ENCODE measurements at places on chromosomes 16 and 17. TPM values are rescaled to one million over a fixed set of nuclear protein-coding genes. Genes with fewer than 3 reads are reported as not detected.

DNA sequence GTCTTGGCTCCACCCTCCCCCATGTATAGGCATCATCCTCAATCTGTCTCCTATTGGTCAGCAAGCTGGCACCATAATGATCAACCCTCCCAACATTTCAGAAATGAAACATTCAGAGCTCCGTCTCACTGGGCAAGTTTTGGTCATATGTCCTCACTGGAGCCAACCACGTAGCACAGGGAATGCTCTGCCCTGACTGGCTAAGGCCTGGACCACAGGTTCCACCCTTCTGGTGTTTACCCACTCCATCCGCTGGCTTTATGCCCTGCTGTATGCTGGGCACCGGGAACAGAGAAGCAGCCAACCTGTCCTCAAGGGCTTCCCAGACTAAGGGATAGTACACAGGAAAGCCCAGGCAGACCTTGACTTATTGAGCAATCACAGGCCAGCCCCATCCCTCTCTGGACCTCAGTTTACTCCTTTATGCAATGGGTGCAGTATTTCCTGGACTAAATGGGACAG, 20.5 kb downstream of the MYO15A start:
- DNase-seq: no peak

DNA sequence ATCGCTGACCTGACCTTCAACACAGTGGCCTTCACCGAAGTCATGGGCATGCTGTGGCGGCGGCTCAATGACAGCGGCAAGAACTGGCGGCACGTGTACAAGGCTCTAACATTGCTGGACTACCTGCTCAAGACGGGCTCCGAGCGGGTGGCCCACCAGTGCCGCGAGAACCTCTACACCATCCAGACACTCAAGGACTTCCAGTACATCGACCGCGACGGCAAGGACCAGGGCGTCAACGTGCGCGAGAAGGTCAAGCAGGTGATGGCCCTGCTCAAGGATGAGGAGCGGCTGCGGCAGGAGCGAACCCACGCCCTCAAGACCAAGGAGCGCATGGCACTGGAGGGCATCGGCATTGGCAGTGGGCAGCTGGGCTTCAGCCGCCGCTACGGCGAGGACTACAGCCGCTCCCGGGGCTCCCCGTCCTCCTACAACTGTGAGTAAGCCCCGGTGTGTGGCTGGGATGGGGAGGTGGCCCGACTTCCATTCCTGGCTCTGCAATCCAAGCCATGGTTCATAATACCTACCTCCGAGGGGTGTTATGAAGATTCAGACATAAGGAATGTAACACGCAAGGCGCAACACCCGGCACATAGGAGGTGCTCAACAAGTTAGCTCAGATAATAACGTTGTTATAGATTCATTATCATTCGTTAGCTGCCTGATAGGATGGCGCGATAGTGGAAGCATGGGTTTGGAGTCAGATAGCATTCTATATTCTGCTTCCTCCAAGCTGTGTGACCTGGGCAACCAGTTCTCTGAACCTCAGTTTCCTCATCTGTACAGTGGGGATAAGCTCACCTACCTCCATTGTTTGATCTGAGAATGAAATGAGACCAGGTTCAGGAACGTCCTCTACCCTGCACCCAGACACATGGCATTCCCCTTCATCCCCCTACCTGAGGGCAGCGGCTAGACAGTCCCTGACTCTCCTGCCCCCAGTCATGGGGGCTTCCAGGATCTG, 4.4 kb downstream of the EPN3 start:
- no peak for DNase-seq

- peak; percentile 60 for DNase-seq
Observed at GRCh38 chr16:70747703-70748631, 53.0 kb downstream of the VAC14 start.

DNA sequence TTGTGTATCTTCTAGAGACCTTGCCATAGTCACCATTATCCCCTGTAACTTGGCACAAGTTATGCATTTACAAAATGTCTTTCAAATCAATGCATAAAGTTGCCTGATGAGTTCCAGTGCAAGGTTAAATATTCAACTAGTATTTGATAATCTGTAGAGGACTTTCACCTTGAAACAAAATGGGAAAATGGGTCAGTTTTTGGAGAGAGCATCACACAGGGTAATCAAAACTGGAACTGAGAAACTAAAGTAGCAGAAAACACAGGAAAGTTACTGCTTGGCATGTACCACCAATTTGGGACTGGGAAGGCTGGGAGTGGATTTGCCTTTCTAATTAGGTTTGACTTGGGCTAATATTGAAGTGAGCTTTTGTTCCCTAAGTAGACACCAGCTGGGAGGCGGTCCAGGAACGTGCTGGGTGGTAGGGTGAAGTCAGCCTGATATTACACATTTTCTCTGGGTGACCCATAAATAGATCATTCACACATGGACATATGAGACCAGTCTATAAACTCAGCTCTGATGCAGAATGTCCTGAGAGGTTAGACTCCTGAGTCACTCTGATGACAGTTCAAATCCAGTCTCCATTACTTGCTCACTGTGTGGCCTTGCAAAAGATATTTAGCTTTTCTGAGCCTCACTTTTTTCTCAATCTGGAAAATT, 152.3 kb downstream of the PCTP start:
- DNase-seq: no peak

- no peak for DNase-seq
Observed at GRCh38 chr17:62689441-62690167, 62.1 kb downstream of the MRC2 start.

DNA sequence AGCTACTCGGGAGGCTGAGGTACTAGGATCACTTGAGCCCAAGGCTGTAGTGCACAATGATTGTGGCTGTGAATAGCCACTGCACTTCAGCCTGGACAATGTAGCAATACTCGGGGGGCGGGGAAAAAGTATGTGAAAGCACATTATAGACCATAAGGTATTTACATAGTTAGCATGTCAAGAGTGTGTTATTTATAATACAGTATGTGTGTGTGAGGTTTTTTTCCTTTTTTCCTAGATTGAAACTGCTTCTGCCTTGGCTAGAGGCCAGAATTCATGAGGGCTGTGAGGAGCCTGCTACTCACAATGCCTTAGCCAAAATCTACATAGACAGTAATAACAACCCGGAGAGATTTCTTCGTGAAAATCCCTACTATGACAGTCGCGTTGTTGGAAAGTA, 30.5 kb downstream of the PTRH2 start:
- DNase-seq: no peak

DNA sequence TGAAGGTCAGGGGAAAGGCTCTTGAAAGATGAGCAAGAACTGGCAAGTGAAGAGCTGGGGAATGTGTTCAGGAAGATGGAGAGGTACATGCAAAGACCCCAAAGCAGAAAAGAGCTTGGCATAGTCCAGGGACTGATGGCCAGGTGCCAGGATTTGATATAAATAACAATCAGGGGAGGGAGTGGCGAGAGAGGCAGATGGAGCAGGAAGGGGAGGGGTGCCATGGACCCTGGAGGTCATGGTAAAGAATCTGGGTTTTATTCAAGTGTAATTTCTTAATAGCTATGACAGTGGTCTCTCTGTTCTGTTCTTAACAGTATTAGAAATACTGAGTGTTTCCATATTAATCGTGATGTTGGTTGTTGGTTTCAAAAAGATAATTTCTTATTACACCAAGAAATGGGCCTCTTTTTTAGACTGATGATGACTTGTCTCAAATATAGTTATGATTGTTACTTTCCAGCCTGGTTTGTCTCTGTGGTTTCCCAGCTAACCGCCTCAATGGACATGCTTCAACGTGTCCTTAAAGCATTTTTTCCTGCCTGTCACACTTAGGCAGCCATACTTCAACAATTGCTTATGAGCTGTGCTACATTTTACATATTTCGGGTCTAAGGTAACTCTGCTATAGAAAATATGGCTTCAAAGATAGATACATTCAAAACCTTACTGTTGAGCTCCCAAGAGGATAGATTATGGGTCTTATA, 49.4 kb downstream of the MYH10 start:
- DNase-seq: no peak

DNA sequence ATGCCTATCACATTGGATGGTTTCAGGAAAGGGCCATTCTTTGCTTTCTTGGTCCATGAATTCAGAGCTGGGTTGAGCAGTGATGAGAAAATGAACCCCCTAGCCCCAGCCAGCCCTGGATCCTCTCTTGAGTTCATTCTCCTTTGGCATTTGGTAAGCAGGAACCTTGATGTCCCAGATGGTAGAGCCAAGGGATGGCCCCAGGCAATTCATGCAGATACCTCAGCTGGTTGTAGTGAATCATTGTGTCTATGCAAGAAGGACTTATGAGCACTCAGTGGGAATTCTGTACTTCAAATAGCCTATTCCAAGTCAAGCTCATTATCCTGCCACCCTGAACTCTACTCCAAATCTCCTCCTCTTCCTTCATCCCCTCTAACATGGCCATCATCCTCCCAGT, 412.7 kb downstream of the UTP18 start:
- no peak for DNase-seq

DNA sequence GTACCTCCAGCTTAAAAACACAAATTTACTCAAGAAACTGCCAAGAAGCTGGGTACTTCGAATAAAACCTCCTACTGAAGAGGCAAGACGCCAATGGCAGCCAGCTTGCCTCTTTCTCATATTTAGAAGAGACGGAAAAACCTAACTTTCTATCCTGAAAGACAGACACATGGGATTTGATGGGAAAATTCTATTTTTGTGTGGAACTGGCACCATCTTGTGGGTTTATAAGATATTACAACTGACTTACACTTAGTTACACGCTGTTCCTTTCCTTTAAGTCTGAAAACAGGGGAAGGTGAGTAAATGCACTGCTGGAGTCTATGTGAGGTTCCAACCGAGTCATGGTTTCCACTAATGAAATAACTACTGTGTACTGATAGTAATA, 10.3 kb downstream of the ZNF18 start:
- DNase-seq: no peak

DNA sequence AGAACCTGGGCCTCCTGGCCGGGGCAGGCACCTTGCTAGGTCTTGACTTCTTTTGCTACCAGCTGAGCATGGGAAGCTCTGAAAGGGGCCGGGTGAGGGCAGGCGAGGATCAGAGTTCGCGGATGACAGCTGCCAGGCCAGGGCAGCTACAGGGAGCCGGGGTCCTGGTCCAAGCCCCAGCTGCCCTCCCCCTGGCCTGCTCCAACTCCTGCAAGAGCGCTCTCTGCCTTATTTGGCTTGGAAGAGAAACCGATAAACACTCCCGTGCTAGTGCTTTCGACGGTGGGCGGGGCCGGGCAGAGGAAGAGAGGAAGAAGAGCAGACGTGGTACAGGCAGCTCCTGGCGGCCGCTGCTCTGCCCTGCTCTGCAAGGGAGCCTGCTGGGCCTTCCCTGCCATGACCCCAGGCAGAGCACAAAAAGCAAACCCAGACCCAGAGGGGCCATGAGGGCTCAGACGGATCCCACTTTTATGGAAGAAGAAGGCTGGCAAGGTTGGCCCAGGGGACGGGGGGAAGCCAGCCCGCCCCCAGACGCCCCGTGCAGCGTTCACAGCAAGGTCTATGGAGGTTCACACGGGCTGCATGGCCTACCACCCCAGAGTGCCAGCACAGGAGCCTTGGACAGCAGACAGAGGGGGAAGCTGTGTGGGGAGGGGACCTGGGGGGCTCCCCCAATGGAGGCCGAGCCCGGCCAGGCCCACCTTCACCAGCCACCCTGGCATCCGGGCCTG, 25.6 kb downstream of the PIEZO1 start:
- DNase-seq: no peak

DNA sequence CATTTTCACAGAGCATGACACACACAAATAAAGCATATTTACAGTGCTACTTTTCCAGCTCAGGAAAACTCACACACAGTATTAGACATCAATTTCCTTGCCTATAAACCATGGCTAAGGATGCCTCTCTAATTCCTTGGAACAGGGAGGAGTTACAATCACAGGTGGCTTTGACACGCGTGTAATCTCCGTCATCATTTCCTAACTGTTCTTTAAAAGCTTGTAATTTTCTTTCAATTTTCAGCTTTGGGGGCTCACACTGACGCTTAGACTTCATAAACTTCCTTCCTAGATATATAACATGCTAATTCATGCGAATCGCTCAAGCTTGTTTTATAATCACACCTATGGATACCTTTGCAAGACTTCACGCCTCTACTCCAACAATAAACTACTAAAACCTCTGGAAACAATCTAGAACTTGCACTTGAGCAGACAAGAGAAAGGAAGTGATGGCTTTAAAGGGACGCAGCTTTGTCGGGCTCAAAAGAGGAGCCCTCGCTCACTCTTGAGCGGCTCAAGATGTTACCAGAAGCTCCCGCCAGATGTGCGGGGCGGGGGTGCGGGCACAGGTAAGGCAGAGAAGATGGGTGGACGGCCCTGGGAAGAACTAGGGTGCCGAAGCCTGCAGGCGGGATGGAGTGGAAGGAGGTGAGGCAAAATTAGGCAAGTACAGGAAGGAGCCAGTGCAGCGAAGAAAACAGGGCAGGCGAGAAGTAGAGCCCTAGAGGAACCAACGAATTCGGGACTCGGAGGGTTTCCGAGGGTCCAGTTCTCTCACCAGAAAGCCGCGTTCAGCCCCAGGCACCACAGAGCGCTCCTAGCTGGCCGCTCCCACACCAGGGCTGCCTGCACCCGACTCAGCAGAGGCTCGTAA, 631 bp downstream of the RETREG3 start:
- peak; percentile 39 for DNase-seq

DNA sequence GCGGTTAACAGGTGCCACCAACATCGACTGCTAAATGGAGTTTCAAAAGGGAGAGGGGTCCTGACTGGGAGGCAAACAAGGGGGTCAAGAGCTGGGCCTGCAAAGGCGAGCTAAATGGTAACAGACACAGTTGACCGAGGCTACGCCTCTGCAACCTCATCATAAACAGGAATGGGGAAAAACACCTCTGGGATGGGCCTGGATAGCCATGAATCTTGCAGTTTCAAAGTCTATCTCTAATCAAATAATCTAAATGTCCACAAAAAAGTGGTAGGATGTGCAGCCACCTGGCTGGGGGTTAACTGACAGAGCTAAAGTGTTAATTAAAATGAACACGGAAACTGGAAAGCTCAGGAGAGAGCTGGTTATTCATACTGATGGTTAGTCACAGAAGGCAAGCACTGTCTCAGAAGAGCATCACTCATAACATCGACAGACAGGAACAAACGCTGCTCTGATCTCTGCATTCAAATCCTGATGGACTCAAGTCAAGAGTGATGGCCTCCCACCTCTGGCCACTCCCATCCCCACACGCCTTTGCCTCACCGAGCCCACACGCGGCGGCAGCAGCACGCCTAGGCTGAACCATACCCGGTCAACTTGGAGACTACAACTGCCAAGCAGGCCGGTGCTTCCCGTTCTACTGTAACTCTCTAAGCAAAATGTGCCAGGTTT, 56.3 kb downstream of the CREBBP start:
- DNase-seq: no peak

DNA sequence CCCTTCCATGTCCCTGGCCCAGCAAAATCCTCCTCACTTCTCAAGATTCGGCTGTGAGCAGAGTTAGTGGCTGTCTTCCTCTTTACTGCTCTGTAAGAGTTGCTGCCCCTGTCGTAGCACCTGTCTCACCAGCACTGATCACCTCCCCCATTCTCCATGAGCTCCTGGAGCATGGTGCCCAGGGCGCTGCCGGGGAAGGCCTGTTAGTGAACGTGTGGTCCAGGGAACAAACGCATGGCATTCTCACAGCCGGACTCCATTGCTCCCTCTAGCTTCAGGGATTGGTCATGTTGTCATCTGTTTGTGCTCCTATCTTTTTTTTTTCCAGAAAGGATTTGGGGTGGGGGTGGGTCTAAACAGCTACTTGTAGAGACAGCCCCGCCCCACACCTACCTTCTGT, 141.2 kb downstream of the CMIP start:
- DNase-seq: no peak

Gene GABARAPL2
- total RNA-seq: 245 TPM

Gene CBLN1
- total RNA-seq: 1.0 TPM

Gene TMED6
- total RNA-seq: not detected

Gene LRRC36
- not detected for total RNA-seq

Gene HOXB13
- total RNA-seq: not detected

Gene KCNJ12
- total RNA-seq: 11.4 TPM

Data from left ventricle myocardium superior (tissue), 1 donor.